Naive B cell (primary cell): ENCODE measurements at places on chromosomes 1 and 21. TPM values are rescaled to one million over a fixed set of nuclear protein-coding genes. Genes with fewer than 3 reads are reported as not detected.

GRCh38 chr1:173258479-173259264, 51.5 kb upstream of the TNFSF4 start:
- no peak for DNase-seq

- no peak for DNase-seq
Measured at GRCh38 chr21:14959343-14959742, 105.5 kb downstream of the NRIP1 start.

TFAP2E gene
- polyA plus RNA-seq, result 0.62 TPM

ASPM gene
- polyA plus RNA-seq, result not detected

DNA sequence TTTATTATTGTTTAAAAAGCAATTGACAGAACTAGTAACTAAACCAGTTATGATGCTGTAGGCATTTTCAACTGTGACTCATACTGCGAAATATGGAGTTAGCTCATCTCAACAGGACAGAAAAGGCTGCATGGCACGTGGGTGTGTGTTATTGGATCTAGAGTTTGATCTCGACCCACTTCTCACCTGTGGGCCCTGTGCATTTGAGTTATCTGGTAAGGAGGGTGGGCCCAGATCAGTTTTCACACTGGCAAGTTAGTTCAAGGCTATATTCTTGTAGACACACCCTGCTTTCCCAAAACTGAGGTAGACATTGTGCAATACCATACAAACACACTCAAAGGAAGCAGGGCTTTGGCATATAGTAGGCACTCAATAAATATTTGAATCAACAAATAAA, 71.3 kb upstream of the PRDX6 start:
- no peak for DNase-seq

GRCh38 chr1:157852476-157852875, 10.9 kb upstream of the CD5L start:
- no peak for DNase-seq

DNA sequence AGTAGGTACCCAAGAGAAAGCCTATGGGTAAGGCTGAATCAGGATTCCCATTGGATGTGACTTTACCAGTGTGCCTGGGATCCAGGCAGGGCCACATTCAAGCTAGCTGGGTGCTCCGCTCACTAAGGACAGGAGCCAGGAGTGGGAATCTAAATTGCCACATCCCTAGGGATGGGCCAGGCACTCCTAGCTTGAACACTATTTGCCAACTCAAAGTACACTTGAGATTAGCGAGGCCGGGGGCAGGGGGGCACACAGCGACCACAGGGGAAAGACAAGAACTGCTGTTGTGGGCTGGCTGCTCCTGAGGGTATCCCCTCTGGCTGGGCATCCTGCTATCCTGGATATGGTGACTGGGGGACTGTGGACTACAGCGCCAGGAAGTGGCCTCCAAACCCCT, 4.3 kb downstream of the SLC45A3 start:
- no peak for DNase-seq

DNA sequence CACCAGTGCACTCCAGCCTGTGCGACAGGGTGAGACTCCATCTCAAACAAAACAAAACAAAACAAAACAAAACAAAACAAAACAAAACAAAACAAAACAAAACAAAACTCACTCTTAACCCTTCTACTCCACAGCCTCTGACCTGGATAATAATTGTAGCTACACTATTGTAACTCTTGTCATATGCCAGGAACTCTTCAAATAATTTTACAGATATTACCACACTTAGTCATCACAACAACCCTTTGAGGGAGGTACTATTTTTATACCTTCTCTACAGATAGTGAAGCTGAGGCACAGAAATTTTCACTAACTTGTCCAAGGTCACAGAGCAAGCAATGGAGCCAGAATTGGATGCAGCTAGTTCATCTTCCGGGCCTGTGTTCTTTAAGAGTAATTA, 547.8 kb downstream of the ADGRL2 start:
- DNase-seq, result no peak

DNA sequence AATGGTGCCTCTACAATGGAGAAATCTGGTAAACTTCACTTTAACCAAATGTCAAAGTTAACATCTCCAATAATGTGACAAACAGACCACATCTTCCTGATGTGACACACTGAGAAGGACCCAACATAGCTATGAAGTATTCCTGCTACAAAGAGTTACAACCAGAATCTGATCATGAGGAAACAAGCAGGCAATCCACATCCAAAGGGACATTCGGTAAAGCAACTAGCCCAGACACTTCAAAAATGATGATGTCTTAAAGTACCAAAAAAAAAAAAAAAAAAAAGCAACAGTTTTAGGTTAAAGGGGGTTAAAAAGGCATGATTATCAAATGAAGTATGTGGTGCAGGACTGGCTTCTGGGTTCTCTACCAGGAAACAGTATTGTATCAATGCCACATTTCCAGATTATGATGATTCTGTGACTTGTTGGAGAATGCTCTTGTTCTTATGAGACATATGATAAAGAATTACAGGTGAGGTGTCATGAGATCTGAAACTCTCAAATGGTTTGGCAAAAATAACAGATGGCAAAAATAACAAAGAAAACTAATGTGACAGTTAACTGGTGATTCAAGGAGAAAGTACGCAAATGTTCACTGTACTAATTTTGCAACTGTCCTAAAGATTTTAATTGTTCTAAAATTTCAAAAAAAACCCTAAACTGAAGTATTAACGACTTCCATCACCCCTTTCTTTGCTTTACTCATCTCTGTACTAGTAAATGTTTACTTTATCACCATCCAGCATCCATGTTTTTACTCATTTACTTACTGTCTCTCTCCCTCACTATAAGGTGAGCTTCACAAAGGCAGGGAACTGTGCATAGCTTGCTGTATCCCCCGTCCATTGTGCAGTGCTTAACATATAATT, 2.8 kb downstream of the CD58 start:
- DNase-seq, result no peak

DNA sequence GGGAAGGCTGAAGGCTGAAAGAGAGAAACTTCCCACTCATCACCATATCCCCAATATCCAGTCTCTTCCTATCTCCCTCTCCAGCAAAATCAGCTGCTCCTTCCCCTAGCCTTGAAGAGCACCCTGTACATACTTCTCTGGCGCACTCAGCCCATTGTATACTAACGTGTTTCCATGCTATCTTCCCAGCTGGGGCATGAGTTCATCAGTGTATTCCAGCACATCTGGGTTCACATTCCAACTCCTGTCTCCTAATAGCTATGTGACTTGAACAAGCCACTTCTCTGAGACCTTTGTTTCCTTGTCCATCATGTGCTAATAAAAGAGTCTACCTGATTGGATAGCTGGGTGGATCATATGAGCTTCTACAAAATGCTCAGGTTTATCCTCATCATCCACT, 51.1 kb upstream of the OLIG2 start:
- DNase-seq, result no peak

DNA sequence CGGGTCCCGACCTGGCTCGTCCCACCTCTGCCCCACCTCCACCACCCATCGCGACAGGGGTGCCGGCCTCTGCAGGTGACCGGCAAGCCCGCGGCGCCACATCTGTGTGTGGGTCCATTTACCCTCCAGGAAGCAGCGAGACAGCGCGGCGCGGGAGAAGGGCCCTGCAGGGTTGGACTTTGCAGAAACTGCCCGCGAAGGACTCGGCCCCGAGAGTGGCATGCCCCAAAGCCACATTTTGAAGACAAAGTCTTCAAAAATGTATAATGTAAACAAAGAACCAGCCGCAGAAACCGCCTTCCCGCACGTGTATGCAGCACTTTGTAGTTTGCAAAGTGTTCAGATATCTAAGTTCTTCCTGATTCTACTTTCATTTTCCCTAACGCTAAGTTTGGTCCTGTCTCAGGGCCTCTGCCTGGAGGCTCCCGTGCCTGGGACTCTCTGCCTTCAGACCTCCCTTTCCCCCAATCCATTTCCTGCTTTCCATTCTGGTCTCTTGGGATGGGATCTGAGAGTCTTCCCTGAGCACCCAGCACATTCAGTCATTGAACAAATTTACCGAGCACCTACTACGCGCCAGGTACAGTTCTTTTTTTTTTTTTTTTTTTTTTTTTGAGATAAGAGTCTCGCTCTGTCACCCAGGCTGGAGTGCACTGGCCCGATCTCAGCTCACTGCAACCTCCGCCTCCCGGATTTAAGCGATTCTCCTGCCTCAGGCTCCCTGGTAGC, 524 bp upstream of the TMCO4 start:
- peak; percentile 31 for DNase-seq

NAXE gene
- 107 TPM for polyA plus RNA-seq

GRCh38 chr1:157490467-157491165, 61.7 kb downstream of the FCRL5 start:
- DNase-seq, result peak; percentile 49
